LHCN-M2 (cell line): ENCODE measurements at places on chromosomes 2 and 18. TPM values are rescaled to one million over a fixed set of nuclear protein-coding genes. Genes with fewer than 3 reads are reported as not detected.

GRCh38 chr2:186544255-186544675, 45.6 kb upstream of the ITGAV start:
- DNase-seq, result peak; percentile 88

DNA sequence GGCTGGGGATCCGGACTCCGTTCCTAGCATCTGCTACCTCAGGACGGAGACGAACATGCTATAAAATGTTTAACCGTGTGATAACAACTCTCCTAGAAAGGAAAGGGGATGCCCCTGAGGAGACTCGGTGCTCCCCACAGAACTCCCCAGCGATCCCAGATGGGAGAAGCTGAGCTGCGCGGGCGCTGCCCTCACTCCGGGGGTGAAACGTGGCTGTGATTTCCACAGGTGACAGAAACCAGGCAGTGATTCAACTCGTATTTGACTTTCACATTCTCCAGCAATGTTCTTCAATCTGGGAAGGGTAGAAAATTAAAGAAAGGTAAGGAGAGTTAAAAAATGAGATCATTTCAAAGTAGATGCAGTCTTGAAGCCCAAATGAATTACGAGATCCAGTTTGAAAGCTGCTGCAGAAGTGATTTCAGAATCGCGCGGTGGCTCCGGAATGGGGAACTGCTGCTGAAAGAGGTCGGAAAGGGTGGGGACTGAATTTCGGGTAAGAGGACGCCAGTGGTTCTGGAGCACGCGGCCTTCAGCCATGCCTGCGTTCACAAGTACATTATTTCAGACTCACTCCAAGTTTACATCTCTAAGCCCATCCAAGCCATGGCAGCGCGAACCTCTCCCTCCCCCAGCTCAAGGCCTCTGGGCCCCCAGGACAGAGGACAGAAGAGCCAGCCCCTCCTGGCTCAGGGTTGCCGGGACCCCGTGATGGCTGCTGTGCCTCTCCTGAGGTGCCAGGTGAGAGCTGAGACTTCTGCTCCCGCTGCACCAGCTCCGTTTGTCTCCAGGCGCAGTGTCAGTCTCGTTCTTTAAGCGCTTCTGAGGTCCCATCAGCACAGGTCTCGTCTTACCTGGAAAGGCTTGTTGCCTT, 39.5 kb downstream of the ADNP2 start:
- no peak for DNase-seq

DNA sequence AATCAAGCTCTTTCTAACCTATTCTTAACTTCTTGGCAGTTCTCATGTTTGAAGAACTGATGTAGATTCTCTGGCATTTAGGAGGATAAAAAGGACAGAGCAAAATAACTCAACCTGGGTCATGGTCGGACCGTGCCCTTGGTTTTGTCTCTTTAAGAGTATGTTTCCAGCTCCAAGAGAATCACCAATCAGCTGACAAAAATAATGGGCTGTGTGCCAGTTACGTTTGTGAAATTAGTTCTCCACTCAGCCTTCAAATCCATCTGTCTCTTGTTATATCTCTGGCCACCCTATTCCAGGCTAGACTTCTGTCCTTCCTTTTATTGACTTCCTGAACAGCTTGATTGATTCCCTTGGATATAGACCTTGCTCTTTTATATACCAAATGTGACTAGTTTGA, 225.7 kb downstream of the EPHA4 start:
- no peak for DNase-seq

GRCh38 chr18:63062246-63062645, 257.3 kb downstream of the BCL2 start:
- DNase-seq, result no peak

DNA sequence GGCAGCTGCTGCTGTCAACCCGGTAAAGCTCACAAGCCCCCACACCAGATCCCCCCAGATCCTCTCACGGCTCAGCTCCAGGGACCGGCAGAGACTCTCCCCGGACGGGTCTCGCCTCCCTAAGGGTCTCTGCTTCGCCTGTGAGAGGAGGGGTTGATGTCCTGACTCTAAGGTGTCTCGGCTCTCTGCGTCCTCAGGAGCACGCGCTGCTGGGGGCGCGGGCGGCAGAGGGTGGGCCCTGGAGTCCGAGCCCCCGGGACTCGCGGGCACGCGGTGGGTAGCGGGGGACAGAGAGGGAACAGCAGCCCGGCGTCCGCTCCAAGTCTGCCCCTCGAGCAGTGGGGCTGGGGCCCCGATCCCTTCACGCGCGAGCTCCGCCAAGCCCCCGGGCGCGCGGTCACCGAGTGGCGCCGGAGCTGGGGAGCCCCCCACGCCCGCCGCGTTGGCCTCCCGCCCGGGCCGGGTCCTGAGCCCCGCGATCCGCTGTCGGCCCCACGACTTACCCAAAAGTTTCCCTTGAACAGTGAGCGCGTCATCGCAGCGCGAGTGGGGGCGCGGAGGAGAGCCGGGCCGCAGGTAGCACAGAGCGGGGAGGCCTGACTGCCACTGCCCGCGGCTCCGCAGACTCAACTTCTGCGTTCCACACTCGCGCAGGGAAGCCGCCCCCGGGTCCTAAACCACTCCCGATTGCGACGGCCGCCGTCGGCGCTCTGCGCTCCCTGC, at the start of gene PSTPIP2:
TSS of gene PSTPIP2 (minus strand) at position 608 of the 723 bp plus-strand sequence. CDS start at position 536, 72 bp downstream.
- DNase-seq, result peak; percentile 59

DNA sequence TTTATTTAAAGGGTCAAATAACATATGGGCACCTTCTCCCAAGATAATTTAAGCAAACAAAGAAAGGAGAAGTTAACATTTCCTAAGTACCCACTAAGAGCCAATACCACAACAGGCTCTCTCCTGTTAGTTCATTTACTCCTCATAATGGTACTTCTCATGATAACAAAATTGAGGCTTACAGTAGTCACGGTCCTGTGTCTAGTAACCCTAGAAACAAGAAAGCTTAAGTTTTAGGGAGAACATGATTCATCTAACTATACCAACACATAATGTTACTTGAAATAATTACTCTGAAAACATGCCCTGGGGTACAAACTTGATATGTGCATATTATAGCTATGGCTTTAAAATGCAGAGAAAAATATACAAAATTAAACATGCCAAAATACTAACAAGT, 19.8 kb downstream of the IWS1 start:
- peak; percentile 66 for DNase-seq

DNA sequence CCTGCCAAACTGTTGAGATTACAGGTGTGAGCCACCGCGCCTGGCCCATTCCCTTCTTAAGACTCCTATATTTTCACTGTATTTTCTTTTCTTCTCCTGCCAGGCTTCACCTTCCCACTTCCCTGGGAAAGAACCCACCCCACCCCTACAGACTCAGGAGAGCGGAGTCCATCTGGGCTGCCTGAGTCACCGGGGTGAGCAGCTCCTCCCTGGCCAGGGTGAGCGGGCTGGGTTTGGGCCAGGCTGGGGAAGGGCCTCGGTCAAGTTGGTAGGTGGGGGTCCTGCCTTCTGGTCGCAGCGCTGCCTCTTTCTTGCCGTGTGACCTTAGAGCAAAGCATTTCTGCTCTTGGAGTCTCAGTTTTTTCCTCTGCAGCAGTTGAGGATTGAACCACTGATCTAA, 2.1 kb upstream of the GAREM2 start:
- DNase-seq, result no peak

- no peak for DNase-seq
Observed at GRCh38 chr2:15115776-15116175, 445.4 kb downstream of the NBAS start.

GRCh38 chr18:70200286-70200685, 5.2 kb downstream of the RTTN start:
- no peak for DNase-seq

DNA sequence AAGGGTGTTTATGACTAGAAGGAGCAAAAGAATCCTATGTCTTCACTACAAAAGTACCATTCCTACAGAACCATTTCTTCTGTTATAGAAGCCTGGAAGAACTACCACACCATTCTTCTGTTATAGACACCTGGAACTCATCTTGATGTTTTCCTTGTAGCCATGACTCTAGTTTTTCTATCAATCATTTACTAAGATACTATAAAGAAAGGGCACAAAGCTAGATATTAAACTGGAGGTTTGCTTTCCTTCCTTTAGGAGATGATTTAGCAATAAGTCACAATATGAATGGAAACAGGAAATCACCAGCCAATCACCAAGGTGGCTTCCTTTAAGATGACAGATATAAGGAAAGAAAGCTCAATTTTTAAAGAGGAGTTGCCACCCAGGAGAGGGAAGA, 100.3 kb upstream of the NEUROD1 start:
- no peak for DNase-seq

DNA sequence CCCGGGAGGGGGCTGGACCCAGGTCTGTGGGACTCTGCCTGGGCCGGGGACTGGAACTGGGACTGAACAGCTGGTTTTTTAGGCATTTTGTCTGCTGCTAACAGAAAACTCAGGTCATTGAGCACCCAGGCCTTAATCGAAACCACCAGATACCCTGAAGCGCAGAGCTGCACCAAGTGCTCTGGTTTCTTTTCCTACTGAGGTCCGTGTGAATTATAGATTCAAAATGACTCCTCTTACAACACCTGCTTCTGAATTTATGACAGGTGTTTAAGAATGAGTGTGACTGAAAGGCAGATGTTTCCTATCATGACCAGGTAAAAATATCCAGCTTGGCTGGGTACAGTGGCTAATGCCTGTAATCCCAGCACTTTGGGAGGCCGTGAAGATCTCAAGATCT, 47.8 kb downstream of the TRAPPC12 start:
- no peak for DNase-seq

GRCh38 chr2:66651295-66651694, 216.4 kb downstream of the MEIS1 start:
- DNase-seq, result no peak

- DNase-seq, result no peak
Observed at GRCh38 chr2:232367591-232368233, 10.8 kb upstream of the ALPP start.

DNA sequence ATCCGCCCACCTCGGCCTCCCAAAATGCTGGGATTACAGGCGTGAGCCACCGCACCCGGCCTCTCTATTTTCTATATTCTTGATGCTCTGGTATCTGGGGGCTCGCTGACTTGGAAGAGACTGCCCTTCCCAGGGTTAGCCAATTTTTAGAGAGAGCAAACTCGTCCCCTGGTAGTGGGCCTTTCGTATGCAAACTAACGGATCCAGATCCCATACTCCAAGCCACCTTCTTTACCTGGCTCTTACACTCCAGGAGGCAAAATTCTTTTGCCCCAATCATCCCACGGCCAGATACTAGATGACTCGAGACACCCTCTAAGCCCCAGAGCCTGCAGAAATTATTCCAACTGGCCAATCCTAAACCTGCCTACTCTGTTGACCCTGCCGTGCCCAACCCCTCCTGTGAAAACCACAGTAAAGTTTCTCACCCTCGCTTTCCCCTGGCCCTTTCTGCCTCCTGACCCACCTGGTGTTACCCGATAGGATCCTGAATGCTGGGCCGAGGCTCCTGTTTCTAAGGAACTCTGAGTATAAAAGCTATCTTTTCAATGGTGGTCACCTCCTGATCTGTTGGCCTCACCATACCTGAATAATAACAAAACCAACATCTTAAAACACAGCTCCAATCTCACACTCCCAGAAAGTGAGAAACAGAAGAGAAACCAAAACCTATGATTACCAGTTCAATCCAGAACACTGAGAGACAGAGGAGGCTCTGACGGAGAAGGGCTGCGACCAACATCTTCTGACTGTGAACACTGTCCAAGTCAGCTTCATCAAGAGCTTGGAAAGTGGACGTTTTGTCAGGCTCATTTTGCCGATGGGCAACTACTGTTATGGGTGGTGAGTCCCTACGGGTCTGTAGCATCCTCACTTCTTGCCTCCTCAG, 57.6 kb upstream of the ZNF532 start:
- no peak for DNase-seq

DNA sequence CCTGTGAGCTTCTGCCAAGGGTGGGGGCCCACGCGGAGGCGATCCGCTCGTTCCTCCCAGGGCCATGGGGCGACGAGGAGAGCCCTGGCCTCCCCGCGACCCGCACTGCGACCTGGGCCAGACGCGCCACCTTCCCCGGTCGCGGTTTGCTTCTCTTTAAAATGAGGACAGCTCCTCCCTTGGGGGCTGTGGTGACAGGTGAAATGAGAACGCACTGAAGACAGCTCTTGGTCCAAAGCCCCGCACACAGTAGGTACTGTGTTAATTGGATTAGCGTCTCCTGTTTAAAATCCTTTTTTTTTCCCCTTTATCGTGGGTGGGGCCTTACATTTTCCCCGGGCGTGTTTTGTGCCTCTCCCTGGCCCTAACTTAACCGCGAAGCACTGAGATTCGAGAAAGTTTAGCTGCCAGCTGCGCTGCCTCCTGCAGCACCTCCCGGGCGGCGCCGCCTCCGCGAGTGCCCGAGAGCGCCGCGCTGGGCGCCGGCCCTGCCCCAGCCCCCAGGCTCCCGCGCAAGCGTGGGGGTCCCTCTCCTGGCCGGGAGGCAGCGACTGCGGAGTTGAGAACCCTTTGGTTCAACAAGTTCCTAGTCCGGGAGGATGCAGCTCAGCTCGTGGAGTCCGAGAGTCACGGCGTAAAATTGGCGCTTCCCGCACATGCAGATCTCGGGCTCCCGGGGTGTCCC, 1.1 kb downstream of the HPCAL1 start:
- peak; percentile 57 for DNase-seq

- peak; percentile 61 for DNase-seq
Observed at GRCh38 chr2:156892467-156893281, 364.8 kb upstream of the GALNT5 start.

DNA sequence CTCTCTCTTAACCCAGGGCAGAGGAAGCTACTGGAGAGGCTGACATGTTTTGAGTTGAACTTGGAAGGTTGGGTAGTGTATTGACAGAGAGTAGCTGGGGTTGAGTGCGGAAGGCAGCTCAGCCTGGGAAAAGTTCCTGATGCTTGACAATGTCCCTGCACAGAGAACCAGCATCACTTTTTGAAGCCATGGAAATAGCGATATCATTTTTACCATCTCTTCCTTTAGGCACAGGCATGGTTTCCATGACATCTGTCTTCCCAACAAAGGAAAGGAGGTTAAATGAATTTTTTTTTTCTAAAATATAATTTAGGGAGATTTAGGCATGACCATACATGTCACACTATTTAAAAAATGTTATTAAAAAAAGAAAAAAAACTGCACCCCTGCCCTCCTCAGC, 78.3 kb upstream of the KCNE4 start:
- DNase-seq, result no peak

DNA sequence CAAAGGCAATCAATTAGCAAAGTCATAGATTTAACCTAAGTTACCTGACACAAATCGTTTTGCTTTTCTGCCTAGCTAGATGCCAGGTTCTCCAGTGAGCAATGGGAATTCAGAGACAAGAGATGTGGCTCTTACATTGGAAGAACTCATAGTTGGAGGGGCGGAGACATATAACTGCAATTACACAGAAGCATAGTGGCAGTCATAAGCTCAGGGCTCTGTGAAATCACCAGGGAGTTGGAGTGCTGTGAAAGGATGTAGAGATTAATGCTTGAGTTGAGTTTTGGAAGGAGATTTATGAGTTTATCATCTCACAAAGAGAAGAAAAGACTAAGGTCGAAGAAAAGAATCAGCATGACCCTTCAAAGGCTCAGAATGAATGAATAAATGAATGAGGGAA, 457.2 kb upstream of the TRIB2 start:
- DNase-seq, result no peak

- DNase-seq, result peak; percentile 17
Observed at GRCh38 chr2:160028431-160029269, 33.8 kb downstream of the PLA2R1 start.

The HTR2B gene
- total RNA-seq, result 0.13 and 0.52 TPM in 2 replicates

The NR4A2 gene
- total RNA-seq, result 0.13 and 0.40 TPM in 2 replicates

The IL36RN gene
- not detected in 2 replicates for total RNA-seq

The CYP26B1 gene
- 2.1 and 2.3 TPM in 2 replicates for total RNA-seq

The DYNAP gene
- total RNA-seq, result not detected in 2 replicates

The CDH19 gene
- not detected in 2 replicates for total RNA-seq
